Esophagus muscularis mucosa (tissue), 4 donors: ENCODE measurements at places on chromosomes 6 and 20.

DNA sequence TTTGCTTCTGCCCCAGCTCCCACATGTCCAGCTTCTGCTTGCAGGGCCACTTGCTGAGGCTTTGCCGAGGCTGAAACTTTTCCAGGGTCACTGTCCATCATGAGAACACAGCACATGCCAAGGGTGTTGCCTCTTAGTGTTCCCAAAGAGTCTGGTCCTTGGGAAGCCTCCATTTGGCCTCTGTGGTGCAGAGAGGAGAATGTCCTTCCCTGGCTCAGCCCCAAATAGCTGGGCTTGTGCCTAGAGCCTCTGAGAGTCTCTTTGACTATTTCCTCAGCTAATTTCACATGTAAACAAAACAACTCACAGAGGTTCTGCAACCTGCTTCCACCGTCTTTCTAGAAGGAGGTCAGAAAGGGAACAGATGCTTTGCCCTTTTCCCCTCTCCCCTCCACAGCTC, 40.4 kb upstream of the RAB23 start:
- DNase-seq = peak; percentile 95

DNA sequence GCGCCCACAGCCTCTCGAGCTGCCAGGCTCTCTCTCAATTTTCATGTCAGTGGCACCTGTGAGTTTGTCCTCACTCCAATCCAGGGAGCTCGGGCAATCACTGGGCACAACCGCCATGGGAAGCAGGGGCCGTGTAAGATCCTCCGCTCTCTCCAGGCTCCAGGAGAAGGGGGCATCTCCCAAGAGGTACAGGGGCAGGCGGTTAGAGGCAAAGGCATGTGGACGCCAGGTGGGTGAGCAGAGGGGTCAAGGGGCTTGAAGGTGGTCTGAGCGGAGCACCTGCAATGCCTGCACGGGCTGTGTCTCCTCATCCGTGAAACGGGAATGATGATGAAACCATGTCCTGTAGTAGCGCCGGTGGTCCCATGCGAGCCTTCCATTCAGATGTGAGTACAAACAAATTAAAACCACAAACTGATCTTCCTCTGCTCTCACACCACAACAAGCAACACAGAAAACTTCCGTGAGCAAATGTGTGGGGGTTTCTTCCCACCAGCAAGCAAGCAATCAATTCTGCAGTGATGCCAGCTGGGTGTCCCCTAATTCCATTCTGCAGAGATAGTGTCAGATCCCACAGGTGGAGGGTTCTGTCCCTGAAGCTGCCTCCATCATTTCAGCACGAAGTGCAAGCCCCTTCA, 222.5 kb upstream of the PMEPA1 start:
- DNase-seq = no peak

- DNase-seq = no peak
These were observed 6.0 kb downstream of the PARD6B start for GRCh38 chr20:50737352-50737751.

DNA sequence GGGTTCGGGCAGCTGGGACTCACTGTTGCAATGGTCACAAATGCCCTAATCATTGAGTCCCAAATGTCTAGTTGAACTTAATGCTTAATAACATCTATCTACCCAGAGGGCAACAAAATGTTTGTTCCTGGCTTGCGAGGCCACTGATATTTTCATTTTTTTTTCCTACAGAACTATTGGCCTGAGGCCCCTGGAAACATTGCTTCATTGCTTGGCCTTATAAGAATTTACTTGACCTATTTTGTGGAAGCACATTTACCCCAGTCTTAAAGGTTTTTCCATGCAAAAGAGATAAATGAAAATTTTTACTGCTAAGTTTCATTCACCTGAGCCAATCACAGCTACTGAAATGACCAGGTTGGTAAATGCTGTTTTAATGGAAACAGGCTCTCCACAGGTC, 133.1 kb upstream of the RIPOR2 start:
- peak; percentile 31 for DNase-seq

DNA sequence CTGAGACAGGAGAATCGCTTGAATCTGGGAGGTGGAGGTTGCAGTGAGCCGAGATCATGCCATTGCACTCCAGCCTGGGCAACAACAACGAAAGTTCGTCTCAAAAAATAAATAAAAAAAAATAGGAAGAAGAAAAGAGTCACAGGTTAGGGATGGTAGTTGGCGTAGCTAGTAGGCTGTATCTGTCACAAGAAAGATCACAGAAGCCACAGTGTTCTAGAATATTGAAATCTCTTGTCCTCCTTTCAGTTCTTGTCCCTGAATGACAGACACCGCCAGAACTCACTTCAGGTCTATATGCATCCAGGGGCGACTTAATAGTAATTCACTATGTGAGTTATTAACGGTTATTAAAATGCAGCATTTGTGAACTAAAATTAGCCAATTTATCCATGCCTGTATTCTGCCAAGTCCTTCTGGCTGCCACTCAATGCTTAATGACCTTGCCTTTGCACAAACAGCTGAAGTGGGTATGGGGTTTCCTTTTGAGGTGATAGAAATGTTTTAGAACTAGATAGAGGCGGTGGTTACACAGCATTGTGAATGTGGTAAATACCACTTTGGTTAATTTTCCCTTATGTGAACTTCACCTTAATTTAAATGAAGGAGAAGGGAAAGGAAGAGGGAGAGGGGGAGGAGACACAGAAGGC, 41.3 kb upstream of the ZMYND8 start:
- DNase-seq = no peak

DNA sequence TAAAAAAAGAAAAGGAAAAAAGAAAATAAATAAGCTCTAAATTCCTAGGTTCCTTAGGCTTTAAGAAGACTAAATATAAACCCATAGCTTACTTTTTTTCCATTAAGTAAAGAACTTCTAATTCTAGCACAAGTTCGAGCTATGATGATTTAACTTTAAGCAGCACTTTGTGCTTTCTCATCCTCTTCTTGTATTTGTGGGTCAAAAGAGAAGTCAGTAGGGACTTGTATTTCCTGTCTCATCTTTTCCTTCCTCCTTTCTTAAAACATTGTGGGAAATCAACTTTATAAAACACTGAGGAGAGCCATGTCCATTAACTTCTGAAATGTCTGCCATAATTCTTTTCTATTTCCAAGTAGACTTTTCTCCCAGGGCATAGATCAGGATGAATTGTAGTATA, 637.7 kb upstream of the CITED2 start:
- DNase-seq = no peak

GRCh38 chr20:3547906-3548305, 77.1 kb downstream of the ATRN start:
- DNase-seq = no peak

GRCh38 chr6:45709781-45710220, 305.9 kb downstream of the CLIC5 start:
- no peak for DNase-seq

- no peak for DNase-seq
These were observed 10.1 kb upstream of the CALHM6 start for GRCh38 chr6:116450769-116451740.

GRCh38 chr6:122683989-122684651, 73.9 kb downstream of the PKIB start:
- DNase-seq = no peak
